ENCODE measurements at places on chromosomes 16 and 17.

DNA sequence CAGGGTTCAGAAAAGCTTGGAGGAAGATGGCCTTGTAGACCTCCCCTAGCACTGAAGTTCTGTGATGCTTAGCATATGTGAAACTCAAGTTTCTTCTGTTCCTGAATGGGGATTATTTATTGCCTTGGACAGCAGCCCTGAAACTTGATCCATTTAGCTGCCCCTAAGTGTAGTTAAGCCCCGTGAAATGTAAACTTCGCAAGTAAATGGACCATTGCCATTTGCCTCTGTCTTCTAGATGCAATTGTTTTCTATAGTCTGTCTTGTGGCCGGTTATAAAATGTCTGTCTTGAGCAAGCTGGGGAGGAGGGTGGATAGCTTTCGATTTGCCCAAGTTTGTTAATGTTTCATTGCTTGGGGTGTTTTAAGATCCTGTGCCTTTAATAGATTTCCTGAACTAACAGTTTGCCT is 261.8 kb downstream of the CDH13 start:
- DNase-seq, result peak; percentile 18

DNA sequence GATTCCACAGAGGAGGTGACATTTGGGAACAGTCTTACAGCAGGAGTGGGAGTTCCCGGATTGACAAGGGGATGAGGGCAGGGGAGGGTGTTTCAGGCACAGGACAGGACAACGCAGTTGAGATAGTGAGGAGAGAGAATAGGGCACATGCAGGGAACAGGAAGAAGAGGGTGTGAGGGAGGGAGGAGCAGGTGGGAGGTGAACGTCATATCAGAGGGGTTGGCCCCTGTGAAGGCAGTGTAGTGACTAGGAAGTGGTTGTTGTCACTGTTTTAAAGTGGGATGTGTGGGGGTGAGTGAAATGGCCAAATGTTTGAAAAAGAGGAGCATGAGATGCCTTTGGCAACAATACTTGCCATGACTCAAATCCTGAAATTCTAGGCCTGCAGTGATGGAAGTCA is 12.2 kb downstream of the PRKCB start:
- DNase-seq, result no peak

DNA sequence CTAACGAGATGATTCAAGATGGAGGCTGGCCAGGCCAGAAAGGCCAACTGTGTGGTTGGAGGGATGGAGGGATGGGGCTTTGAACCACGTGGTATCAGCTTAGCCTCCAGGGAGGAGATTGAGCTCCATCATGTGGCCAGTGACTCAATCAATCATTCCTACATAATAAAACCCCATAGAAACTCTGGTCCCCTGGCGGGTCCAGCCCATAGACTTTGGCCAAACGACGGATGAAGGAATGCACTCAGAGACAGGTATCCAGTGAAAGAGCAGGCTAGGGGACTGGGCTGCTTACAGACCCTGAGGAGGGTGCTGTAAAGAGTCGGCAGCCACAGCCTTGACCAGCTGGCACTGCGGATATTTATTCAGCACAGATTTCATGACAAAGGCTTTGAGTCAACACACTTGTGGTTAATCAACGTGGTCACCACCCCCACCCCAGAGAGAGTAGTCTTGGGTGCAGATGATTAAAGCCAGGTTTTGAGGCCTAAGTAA is 308.7 kb upstream of the TNRC6C start:
- DNase-seq, result no peak

- no peak for DNase-seq
These were observed 6.1 kb upstream of the G6PC1 start for GRCh38 chr17:42894283-42895184.

- no peak for DNase-seq
These were observed 201.7 kb upstream of the NLRP1 start for GRCh38 chr17:5785867-5786509.

GRCh38 chr17:68036304-68037147 is 991 bp downstream of the KPNA2 start:
- no peak for DNase-seq

DNA sequence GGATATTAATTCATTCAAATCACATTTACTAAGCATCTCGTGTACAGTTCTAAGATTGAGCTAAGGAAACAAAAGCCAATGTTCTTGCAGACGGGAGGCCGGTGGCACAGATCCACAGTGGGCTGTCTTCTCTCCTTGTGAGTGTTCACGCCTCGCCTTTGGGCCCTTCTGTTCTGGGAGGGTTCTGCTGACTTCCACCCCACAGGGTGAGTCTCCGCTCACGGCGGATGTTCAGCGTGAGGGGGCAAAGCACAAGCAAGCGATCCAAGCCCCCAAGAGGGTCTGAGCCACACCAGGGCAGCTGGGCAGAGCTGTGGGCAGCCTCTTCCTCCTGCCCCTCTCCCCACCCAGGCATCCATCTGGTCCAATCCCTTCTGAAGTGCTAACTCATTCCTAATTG is 84.3 kb upstream of the DOC2B start:
- DNase-seq, result no peak

DNA sequence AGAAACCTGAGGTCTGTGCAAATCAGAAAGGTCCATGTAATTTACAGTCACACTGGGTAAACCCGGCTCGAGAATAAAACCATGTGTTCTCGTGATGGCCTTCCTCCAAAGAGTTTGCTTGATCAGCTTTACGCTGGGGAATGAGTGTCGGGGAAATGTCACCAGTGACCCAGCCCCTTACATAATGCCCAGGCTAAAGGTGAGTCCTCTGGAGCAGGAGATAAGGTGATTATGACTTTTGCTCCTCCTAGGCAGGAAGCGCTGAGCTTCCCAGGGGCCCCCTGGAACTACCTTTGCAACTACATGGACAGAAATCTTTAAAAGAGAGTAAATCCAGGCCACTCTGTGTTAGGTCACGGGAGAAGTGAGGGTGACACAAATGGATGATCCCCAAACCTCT is 15.7 kb downstream of the SLC6A4 start:
- no peak for DNase-seq

DNA sequence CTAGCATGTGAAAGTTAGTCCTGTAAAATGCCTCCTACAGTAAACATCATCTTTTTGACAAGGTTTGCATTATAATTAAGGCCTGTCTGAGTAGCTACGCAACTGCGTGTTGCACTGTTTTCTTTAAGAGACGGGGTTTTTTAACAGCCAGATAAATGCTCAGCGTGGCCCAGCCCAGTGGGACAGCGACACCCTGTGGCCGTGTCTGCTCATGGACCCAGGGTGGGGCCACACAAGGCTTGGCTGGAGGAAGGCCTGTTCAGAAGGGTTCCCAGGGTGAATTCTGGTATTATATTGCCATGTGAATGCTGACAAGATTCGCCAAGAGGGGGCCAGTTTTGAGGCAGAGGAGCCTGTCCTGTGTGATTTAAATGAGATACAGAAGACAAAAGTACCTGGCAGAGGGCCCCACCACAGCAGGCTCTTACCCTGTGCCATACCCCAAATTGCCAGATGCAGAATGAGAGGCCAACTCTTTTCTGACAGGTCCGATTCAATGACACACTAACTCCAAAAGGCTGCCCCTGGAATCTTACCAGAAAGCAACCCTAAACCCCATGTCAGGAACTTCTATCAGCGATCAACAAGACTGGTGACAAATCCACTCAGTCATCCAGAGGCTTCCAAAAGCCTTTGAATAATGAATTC is 65.9 kb upstream of the IRX6 start:
- DNase-seq, result no peak

- no peak for DNase-seq
These were observed 36.0 kb upstream of the CCL1 start for GRCh38 chr17:34398990-34399389.

DNA sequence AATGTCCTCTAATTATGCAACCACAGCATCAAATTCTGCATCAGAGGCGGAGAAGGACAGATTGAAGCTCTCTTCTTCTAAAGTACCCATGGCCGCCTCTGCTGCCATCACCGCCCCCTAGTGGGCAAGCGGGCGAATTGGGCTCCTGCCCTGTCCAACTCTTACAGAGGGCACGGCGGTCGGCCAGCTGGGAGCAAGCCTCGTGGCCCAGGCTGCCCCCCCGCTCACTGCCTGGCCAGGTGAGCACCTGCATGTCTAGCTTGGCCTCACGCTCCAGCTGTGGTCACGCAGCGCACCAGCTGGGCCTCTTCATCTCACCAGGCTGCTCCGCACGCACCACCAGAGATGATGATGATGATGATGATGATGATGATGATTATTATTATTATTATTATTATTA is 146.1 kb upstream of the TOM1L1 start:
- no peak for DNase-seq

GRCh38 chr17:44279666-44280391 is 11.9 kb upstream of the SLC4A1 start:
- no peak for DNase-seq

DNA sequence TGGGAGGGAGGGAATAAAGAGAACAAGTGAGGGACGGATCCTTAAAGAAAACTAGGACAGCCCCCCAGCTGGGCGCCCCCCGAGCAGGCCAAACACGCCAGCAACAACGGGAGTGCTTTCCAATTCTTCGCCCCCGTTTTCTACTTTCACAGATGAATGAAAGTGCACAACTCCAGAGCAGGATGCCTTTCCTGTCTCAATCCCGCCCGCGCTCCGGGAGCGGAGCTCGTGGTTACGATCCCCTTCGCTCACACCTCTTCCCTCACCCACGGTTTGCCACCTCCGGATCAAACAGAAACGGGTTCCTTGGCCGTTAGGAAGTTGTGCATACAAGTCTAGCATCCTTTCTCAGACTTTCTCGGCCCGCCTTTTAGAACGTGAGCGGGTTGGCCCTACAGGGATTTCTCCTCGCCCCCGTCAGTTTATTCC is 680 bp downstream of the SKA2 start:
- peak; percentile 70 for DNase-seq

DNA sequence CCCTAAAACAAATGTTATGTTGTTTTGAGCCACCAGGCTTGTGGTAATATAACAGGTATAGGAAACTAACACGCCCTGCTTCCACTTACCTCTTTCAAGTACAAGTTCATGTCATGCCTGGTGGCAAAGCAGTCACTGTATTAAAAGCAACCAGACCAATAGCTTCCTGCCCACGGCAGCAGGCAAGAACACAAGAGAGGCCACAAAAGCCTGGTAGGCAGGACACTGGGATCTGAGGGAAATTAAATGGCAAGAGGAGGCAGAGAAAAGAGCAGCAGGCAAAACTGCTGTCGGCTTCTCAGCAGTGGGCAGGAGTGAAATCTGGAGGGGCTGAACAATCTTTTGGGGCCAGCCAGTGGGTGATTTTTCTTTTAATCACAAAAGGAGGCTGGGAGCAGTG is 2.2 kb downstream of the CYTH1 start:
- DNase-seq, result peak; percentile 8

DNA sequence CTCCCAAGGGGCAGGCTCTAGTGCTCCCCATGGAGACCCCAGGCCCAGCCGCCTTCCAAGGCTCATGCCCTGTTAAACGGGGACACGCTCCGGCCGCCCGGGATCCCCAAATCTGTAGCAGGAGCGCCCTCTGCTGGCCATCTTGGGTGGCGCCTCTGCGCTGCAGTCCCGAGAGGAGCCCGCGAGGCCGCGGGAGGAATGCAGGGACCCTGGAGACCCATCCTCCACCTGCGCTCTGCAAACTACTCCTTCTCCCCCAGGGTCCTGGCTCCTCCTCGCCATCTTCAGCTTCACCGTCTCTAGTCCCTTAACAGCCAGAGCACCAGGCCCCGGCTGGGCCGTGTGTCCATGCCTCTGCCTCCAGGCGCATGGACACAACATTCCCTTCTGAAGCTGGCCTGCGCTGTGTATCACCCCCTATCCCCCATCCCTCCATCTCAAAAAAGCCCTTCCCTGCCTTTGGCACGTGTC is 23.6 kb upstream of the KRT17 start:
- DNase-seq, result peak; percentile 41

- no peak for DNase-seq
These were observed 484.2 kb upstream of the SOX9 start for GRCh38 chr17:71636644-71637043.

DNA sequence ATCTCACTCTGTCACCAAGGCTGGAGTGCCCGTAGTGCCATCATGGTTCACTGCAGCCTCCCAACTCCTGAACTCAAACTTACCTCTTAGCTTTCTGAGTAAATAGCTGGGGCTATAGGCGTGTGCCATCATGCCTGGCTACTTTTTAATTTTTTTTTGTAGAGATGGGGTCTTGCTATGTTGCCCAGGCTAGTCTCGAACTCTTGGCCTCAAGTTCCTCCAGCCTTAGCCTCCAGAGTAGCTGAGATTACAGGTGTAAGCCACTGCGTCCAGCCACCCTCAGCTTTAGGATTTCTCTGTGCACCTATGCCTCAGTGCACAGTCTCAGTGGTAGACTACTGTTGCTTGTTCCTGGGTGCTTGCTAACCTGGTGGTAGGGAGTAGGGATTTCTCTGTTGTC is 5.5 kb downstream of the SLC7A6 start:
- DNase-seq, result no peak

GRCh38 chr16:4811242-4811641 is 8.8 kb upstream of the ROGDI start:
- no peak for DNase-seq

- DNase-seq, result no peak
These were observed 1.3 kb downstream of the SLX4 start for GRCh38 chr16:3609895-3610697.

GRCh38 chr17:72463287-72464102 is 342.7 kb downstream of the SOX9 start:
- no peak for DNase-seq

DNA sequence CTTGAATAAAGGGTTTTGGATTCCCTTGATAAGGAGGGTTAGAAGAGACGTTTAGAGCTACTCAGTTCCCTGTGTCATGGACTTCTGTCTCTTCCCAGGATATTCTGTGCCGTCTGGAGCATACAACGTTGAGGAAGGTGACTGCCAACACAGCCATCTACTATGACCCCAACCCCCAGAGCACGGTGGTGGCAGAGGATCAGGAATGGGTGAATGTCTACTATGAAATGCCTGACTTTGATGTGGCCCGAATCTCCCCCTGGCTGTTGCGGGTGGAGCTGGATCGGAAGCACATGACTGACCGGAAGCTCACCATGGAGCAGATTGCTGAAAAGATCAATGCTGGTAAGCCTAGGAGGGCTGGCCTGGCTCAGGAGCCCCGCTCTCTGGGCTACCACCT is 24.7 kb downstream of the POLR2A start:
- DNase-seq, result no peak
